ENCODE measurements at places on chromosomes 12 and 14.

- DNase-seq: no peak
These were observed 893.1 kb downstream of the TMEM121 start for GRCh38 chr14:106419376-106419965.

- no peak for DNase-seq
These were observed 5.1 kb upstream of the MAGOHB start for GRCh38 chr12:10618338-10618987.

GRCh38 chr12:12350868-12351463, 924 bp upstream of the MANSC1 start:
- DNase-seq: no peak

DNA sequence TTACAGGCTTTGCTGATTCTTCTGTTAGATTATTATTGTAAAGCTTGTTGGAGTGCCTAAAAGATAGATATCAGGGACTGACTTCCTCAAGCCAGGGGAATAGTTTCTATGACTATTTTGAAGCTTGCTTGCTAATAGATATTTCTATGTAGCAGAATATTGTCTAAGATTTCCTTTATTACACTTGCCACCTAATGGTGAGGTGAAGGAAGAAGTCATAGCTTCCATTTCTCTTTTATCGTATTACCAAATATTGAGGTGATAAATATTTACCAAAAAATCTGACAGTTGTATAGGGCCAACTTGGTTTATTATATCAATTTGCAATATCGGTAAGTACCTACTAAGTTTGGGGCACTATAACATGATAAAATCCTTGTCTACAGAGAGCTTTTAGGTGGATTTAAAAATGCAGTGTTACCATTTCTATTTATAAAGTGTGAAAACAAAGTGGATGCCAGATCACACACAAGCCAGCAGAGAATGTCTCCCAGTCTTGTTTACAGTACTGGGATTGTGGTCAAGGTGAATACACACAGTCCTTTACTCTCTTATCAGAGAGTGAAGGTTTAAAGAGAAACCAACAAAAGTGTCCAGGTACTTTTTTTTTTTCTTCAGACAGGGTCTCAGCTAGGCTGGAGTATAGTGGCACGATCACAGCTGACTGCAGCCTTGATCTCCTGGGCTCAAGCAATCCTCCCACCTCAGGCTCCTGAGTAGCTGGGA, 137.9 kb downstream of the IGF1 start:
- no peak for DNase-seq

DNA sequence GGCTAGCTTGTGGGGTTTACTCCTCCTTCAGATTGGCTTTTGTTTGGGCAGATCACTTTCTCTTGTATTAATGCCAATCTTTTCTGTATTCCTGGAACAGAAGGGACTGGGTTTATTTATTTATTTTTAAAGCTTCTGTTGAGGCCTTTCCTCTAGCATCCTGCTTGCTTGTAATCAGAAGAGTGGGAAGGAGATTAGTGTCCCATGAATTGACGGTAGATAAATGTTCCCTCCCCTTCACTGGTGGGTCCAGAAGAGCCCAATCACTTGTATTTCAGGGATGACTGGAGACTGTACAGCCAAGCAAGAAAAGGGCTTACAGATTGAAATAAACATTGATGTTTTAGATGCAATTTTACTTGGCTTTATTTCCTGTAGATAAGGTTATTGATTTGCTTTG, 71.0 kb downstream of the LIN52 start:
- no peak for DNase-seq

Data from hematopoietic multipotent progenitor cell treated with erythropoietin and hydrocortisone succinate and interleukin-3 and kit ligand, for 15 days (in vitro differentiated cells).